ENCODE measurements at places on chromosomes 6 and 20.

DNA sequence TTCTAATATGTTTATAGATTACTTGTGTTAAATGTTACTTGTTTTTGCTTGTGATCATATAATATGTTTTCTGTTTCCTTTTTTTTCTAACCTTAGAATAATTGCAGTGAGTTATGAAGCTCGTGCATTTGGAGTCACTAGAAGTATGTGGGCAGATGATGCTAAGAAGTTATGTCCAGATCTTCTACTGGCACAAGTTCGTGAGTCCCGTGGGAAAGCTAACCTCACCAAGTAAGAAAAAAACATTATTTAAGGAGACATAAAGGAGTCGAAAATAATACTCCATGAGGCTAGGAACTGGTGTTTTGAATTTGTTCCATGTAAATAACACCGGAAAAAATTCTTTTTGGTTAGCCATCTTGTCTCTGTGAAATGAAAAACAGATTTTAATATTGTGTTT, 6.9 kb downstream of the POLH start:
- no peak for DNase-seq

DNA sequence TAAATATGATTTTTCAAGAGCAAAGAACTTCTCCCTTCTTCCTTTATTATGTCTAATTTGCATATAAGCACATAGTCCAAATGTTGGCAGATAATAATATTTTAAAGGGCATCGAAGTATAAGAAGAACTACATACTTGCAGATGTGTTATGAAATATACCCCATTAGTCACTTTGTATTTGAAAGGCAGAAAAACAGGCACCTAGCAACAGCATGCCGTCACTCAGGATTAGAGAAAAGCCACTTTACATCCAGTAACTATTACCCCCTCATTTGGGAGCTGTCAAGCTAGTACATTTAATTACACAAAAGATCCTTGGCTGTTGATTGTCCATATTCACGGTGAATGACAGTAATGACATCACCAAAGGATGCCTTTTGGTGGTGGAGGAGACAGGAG, 99.3 kb upstream of the ARMC2 start:
- no peak for DNase-seq

DNA sequence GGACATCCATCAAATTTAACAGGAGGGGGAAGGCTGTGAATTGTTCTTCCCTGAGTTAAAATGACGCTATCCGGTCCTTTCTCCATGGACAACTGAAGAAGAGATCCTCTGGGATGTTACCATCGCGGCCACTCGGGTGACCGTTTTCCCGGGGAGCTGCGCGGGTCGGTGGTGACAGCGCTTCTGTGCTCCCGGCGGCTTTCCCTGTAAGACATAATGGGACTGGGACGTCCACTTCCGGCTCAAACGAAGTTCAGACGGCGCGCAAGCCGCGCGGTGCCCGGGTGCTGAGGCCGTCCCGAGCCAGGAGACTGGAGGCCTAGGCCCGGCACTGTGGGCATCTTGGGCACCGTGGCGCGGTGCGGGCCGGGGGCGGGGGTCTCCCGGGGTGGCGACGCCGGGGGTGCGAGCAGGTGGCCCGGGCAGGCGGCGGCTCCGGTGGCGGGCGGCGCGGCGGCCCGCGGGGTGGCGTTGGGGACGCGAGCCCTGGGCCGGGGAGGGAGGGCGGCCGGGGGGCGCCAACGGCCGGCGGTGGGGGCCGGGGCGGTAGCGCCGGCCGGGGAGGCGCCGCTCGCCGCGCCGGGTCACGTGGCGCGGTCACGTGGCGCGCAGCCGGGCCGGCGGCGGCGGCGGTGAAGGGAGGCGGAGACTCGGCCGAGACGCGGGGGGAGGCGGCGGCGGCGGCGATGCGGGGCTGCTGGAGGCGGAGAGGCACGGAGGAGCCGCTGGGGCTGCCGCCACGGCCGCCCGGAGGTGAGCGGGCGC, 63.6 kb downstream of the GTF2H5 start:
- peak; percentile 72 for DNase-seq

GRCh38 chr6:46023216-46023915, 7.7 kb upstream of the CLIC5 start:
- DNase-seq: no peak

DNA sequence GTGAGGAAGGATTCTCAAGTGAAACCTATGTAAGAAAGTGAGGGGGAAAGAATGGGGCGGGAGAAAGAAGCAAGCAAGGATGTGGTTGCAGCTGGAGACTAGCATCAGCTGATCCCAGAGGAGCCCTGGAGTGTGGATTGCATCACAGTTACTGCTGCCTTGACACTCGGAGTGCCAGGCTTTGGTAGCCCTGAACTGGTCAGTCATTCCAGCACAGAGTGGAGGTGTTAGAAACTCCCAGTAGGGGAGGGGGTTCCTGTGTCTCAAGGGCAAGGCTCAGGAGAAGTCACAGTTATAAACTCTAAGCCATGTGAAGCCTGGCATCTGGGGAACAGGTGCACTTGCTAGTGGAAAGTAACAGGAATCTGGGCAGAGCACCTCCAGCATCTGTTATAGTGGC, 23.5 kb downstream of the SNAP25 start:
- DNase-seq: no peak

- DNase-seq: peak; percentile 41
These were observed 198.8 kb upstream of the PREP start for GRCh38 chr6:105601541-105602236.

- DNase-seq: no peak
These were observed 117.2 kb upstream of the THBS2 start for GRCh38 chr6:169370666-169371343.

GRCh38 chr6:85568411-85568810, 25.2 kb downstream of the SNX14 start:
- DNase-seq: no peak

GRCh38 chr6:18326001-18326400, 61.1 kb upstream of the RNF144B start:
- no peak for DNase-seq

DNA sequence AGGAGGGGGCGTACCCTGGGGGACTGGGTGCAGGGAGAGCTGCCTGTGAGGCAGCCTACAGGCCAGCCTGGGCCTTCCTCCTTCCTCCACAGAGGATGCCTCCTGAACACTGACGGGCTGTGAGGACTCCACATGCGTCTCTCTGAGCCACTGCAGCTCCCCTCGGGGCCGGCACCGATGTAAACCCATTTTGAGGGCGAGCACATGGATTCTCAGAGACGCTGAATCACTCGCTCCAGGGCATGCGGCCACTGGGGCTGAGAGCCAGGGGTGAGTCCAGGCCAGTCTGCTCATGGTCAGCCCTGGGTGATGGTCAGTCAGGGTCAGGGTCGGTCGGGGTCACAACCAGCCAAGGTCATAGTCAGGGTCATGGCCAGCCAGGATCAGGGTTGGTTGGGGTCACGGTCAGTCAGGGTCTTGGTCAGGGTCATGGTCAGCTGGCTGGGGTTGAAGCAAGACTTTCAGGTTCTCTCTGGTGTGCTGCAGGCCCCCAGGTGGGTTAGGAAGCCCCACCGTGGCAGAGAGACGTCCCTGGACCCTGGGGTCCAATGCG, 14.7 kb upstream of the RBBP8NL start:
- DNase-seq: no peak

DNA sequence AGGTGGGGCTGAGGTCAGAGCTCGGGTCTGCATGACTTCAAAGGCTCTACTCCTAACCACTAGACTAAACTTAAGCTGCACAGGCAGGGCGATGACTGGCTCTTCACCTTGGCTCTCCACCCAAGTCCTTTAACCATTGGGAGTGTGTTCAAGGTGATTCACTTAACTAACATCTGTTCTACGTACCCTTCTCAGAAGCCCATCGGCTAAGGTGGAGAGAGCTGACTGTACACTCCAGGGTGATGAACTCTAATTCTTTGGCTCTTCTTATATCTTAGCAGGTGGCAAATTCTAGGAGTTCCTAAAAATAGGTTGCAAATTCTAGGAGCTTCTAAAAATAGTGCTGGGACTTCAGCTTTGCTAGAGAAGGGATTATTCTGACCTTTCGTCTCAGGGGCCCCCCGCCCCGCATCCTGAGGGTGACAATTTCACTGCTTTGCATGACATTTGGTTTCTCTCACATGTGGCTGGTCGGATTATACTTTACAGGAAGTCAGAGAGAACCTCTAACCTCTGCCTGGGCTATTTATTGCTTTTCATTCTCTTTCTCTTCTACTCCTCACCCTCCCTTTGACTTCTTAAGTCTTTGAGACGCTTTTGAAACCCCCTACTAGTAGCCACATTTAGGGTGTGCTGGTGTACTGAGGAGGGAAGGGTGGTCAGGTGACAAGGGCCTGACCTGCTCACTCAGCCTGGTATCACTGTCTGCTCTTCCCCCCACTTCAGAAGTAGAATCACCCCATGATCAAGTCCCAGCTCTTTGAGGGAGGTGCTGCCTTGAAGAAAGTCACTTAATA, 55.5 kb downstream of the PRDM1 start:
- DNase-seq: peak; percentile 51

GRCh38 chr6:8889514-8889913, 454.2 kb upstream of the SLC35B3 start:
- DNase-seq: no peak

DNA sequence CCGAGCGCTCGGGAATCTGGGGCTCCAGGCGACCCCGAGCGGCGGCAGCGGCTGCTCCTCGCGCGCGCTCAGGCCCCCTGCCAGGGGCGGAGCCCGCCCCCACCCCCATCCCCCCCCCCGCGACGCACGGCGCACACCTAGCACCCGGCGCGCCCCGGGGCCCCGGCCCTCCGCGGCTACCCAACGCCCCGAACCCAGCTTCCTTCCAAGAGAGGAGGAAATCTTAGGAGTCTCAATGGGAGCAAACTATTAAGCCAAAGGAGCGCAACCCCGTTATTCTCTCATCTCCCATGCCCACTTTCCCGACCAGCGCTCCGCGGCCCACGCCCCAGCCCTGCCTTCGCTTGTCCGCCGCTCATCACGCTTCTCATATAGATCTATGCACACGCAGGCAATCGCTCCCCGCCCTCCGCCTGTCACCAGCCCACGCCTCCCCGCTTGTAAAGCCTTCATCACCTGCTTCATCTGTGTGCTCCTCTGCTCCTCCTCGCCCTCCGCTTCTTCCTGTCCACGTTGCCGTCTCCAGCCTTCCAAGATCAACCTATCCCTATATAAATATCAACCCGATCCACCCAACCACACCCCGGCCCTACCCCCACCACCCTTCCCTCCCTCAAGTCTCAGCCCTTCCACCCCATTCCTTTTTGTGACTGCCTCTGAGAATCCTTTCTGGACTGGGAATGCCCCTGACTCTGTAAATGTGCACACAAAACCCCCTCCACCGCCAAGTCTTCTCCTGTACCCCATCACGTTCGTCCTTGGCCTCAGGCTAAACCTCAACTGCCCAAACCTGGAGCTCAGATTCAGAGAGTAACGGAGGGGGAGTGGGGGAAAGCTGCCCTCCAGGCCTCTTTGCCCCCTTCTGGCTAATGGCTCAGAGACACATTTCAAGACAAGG, at the start of gene DLK2:
Gene DLK2 (minus strand): TSS at position 18 of the 898 bp plus-strand sequence. CDS start 723 bp downstream, outside the sequence.
- peak; percentile 21 for DNase-seq

GRCh38 chr20:38774167-38774566, 25.9 kb downstream of the ACTR5 start:
- no peak for DNase-seq

- no peak for DNase-seq
These were observed 54.5 kb downstream of the KIF16B start for GRCh38 chr20:16518784-16519084.

DNA sequence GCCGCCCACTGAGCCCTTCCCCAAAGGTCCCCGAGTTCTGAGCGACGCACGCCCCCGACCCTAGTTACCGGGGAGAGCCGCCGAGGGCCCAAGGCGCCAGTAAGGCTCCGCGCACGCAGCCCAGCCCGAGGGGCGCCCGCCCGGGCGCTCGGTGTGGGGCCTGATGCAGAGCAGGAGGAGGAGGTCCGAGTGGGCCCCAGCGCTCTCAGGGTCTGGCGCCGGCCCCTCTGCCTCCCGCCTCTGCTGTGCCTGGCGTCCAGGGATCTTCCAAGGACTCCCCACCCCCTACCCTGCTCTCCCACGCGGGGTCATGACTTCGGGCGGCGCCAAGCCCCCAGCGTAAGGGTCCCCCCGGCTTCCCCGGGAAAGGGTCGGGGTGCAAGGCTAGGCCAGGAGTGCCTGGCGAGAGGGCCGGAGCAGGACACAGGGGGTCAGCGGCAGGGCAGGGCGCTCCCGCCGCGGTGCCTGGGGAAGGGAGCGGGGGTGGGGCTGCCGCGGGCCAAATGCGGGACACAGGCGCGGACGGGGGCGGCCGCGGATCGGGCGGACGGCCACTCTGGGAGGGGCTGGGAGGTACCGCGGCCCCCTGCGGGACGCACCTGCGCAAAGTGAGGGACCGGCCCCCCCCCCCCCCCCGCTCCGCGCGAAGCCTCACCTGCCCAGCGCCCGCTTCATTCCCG, 637 bp downstream of the ABHD12 start:
- no peak for DNase-seq

GRCh38 chr6:166907373-166907841, 48.9 kb downstream of the RNASET2 start:
- DNase-seq: no peak

GRCh38 chr6:157563611-157564284, 182.8 kb downstream of the ZDHHC14 start:
- peak; percentile 20 for DNase-seq

GRCh38 chr6:12138381-12138780, 126.3 kb downstream of the HIVEP1 start:
- DNase-seq: peak; percentile 53

DNA sequence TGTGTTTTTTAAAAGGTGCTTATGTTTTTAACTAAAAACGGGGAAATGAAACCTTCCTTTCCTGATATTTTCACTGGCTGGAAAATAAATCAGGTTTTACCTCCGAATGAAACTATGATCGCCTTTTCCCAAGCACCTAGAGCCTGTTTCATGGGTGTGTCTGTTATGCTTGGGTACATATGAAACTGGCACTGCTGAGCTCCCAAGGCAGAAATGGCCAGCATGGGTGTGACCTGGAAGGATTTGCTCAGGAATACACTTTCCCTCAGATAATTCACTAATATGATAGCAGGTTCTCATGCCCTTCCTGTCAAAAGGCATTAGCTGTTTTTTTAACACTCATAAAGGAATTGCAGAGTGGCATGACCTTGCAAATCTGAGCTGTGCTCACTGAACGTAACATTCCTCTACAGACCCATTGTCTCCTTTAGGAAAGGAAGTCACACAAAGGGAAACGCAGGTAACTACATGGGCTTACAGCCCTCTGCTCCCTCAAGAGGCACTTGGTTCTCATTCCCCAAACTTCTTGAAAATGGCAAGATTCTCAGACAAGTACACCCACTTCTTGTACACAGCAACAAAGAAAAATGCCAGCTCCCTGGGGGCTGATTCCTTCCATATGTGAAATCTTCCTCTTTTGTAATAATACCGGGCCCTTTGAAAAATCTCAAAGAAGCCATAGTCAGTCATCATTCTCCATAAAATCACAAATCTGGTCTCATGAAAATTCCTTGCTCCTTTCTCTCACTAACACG, 72.7 kb downstream of the METTL24 start:
- no peak for DNase-seq

DNA sequence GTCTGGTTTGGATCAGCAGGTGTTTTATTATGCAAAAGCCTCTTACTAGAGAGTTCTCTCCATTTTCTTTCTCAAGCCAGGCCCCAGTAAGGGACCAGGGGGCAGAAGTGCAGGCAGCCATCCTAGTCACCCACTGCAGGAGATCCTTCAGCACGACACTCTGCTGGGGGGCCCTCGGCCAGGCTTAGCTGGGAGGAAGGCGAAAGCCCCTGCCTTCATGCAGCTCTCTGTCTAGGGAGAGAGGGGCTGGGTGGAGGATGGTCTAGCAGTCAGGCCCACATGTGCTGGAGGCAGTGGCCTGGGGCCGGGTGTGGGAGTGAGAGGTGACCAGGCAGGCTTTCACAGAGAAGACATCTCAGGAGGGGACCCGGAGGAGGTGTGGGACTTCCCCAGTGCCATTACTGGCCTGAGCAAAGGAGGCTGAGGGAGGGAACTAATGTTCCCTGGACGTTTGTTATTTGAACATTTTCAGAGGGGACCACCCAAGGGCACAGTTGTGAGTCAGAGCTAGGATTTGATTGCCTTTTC, 33.5 kb upstream of the VSTM2L start:
- DNase-seq: no peak
